ENCODE measurements at places on chromosomes 6 and 20.

DNA sequence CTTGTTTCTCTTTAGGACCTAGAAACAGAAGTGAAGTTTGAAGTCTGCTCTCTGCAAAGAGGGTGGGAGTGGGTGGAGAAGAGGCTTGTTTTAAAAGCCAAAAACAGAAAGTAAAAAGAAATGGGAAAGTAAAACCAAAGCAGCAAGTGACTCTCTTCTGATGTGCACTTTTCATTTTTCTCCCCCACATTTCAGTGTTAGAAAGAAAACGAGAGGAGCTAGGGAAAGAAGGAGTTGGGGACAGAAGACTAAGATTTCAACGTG is 1.3 kb downstream of the C6orf141 start:
- DNase-seq, result no peak

DNA sequence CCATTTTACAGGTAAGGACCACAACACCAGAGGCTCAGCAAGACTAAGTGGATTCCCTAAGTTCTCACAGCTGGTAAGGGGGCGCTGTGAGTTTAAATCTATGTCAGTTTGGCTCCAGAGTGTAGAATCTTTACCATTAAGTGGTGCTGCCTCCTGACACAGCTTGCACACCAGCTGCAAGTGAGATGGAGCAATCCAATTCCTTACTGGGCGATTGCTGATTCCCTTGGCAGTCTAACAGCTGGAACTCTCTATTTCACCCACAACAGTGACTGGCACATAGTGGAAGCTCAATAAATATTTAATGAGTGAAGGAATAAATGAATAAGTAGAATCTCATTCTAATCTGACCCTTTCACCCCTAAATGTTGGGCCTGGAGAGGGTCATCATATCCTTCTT is 176.7 kb downstream of the CLIC5 start:
- no peak for DNase-seq

- no peak for DNase-seq
These were observed 173.2 kb upstream of the BMP5 start for GRCh38 chr6:56048601-56049000.

- no peak for DNase-seq
These were observed 9.4 kb downstream of the TRIM10 start for GRCh38 chr6:30151580-30151979.

DNA sequence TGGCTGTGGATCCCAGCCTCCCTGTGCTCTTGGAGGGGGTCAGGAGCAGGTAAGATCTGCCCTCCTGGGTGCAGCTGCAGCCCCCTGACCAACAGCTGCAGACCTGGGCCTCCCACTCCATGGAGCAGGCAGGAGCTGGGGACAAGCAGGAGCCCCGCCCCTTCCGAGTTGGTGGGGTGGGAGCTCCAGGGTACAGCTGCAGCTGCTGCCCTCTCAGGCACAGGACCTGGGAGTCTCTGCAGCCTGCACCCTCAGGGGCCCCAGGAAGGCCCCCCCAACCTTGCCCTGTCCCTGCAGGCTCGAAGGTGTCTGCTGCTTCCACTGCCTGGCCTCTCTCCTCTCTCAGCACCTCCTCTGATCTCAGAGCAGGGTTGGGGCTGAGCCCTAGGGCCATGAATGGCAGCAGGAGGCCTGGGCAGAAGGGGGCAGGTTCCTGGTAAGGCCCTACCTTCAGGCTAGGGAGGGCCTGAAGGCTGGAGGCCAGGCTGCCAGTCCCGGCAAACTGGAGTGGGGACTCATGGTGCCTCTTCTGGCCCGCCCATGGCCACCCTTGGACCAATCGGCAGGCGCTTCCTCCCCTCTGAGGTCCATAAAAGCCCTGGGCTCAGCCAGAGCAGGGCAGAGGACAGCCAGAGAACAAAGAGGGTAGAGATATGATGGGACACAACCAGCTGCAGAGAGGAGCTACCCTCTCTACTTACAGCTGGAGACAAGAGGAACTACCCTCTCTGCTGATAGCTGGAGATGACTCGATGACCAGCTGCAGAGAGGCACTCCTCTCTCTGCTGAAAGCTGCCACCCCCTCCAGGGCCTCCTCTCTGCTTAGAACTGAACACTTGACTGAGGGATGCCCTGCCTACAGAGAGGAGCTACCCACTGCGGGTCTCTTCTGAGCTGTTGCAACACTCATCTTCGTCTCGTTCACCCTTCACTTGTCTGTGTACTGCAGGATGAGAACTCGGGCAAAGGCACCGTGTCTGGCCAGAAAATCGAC is 7.8 kb upstream of the PACSIN1 start:
- no peak for DNase-seq

DNA sequence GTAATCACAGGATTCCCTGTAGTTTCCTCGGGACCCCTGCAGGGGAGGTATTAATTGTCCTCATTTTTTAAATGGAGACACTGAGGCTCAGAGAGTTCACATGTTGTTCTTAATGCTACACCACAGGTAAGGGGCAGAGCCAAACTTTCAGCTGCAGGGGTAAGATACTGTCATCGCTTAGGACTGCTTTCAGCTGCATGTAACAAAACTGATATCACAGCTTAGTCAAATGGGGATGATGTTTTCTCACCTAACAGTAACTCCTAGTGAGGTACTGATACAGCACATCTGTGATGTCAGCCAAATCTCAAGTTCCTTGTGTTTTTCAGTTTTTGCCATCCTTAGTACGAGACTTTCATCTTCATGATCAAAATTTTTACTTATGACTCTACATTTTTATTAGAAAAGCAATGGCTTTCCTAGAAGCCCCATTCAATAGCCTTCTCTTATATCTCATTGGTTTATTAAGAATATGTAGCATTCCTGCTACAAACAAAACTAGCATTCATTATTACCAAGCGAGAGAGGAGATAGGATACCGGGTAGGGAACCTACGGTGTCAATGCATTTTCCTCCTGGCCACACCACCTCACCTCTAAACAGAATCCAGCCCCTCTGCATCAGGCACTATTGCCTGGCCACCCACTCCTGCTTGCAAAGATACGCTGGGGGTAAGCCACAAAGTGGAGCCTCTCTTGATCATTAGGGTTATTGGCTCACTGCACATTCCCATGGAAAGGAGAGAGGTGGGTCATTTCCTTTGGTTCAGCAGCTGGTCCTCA is 557.5 kb downstream of the CD83 start:
- DNase-seq, result no peak

DNA sequence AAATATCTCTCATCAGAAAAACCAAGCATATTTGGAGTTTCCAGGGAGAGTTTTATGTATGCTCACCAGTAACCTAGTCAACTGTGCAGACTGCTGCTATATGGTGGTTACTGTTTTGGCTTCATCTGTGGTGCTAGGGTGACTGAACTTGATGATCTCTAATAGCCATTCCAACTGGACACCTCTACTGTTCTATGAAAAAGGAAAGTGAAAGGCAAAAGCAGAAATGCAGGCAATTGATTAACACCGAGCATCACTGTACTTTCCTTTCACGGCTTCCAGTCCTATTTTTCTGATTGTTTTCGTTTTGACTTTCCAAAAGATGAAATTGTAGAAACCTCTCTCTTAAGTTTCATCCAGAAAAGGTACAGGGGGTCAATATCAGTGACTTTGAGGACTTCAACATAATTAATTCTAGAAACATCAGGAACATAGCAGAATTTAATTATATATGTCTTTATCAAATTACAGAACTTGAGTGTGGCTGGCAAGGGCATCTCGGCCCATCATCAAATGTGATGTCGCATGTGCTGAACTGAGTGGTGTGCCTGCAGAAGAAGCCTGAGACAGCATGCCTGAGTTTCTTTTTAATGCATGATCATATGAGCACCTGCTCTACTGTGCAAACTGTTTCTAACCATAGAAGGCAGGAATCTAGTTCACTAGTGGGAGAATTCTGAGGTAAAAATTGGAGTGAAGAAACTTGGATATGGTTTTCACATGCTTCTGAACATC is 464.3 kb upstream of the FLRT3 start:
- no peak for DNase-seq

GRCh38 chr6:100274147-100274546 is 190.6 kb downstream of the SIM1 start:
- no peak for DNase-seq

- no peak for DNase-seq
These were observed 61.7 kb downstream of the E2F3 start for GRCh38 chr6:20463396-20463795.

- no peak for DNase-seq
These were observed 102.5 kb downstream of the PAK5 start for GRCh38 chr20:9736373-9736772.

- DNase-seq, result no peak
These were observed 43.6 kb downstream of the NCOA7 start for GRCh38 chr6:125834348-125834747.

DNA sequence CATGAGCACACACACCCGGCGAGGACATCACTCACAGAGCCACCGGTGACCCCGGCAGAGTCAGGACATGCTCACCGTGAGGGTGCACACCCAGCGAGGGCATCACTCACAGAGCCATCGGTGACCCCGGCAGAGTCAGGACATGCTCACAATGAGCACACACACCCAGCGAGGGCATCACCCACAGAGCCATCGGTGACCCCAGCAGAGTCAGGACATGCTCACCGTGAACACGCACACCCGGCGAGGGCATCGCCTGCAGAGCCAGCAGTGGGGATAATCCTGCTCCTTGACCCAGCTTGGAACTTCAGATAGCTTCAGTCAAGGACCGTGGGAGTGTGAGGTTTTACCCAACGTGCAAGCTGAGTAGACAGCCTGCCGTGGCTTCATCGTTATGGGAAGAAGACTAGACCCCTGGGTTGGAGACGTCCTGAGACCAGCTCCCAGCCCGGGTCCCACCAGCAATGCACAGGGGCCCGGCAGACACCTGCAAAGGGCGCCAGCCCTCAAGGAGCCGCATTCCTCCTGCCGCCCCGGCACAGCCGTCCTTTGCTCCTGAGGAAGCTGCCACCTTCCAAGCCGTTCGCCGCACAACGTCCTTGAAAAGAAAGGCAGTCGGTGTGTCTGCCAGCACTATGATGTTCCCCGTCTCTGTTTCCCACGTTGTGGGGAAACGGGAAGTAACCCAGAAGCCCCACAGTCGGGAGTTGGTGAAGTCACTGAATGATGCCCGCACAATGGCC is 192.3 kb downstream of the DLL1 start:
- no peak for DNase-seq

DNA sequence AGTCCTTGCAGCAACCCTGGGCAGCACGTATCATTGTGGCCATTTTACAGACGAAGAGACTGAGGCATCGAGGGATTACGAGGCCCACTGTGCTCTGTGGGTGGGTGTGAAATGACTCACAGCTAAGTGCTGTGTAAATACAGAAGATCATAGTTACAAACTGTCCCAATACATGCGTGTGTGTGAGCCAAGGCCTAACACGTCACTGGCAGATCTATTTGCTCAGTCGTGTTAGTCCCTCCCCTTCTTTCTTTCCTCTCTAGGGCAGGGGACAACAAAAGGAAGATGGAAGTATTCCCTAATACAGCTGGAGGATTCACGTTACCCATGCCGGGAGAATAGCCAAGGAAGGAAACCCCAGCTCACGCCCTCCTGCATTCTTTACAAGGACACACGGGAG is 175.9 kb downstream of the CDC5L start:
- DNase-seq, result no peak

DNA sequence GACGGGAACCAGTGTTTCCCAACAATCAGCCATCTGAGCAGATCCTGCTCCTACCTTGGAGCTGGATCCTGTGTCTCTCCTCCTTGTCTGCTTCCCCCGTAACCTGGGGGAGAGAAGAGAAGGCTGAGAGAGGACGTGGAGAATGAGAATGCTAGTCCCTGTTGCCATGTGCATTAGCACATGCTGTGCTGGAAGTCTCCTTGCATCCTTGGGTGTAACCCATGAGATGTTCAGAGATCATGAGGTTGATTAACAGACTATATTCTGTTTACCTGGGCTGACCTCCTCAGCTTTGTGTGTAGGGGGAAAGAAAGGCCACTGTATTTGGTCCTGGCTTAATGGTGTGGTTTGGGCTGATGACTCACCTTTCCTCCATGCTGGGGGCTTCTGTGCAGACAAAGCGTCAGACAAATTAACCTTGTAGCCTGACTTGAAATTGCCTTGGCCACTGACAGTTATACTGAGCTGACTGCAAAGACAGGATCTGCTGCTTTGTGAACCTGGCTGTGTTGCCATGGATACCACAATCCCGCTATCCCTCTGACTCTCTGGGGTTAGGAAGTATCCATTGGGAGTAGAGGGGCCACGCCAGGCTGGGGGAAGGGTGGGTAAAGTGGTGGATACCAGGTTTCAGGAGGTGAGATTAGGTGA is 243.7 kb upstream of the CHD6 start:
- DNase-seq, result no peak
